ENCODE measurements at places on chromosomes 16 and 17. TPM values are rescaled to one million over a fixed set of nuclear protein-coding genes. Genes with fewer than 3 reads are reported as not detected.
A peak's percentile ranks its signal among the peaks of the same experiment; 100 is the strongest.

Gene PHAF1
- 16.8 TPM for total RNA-seq

DNA sequence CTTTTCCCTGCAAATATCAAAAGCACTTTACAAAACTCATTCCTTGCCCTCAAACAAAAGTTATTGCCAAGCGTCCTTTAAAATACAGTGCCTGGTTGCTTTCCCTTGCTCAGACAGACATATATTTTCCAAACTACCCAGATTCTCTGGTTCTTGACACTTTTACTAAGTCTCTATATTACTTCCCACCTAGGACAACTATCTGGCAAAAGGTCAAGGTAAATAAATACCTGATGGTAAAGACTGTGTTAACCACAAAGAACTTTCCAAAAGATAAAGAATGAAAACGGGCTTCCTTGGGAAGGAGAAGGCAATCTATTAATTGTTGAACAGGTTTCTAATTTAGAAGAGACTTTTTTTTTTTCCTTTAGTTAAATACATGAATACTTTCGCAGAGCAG is 1.9 kb downstream of the HS3ST3A1 start:
- no peaks in the 10 kb centered on the region for H3K36me3 ChIP-seq
- peak overlapping the region; percentile 52 for H3K4me3 ChIP-seq
- DNase-seq, result no peak
- peak overlapping the region; percentile 28 for H3K27ac ChIP-seq
- H3K27me3 ChIP-seq, result peaks cover 84% of the 10 kb centered on the region
- no peaks in the 10 kb centered on the region for H3K4me1 ChIP-seq

GRCh38 chr16:24525970-24526559 is 13.3 kb upstream of the RBBP6 start:
- no peaks in the 10 kb centered on the region for H3K36me3 ChIP-seq
- no peak for DNase-seq
- H3K27ac ChIP-seq, result no peak overlapping the region
- H3K27me3 ChIP-seq, result no peaks in the 10 kb centered on the region

Gene XYLT2
- 27.3 TPM for total RNA-seq

DNA sequence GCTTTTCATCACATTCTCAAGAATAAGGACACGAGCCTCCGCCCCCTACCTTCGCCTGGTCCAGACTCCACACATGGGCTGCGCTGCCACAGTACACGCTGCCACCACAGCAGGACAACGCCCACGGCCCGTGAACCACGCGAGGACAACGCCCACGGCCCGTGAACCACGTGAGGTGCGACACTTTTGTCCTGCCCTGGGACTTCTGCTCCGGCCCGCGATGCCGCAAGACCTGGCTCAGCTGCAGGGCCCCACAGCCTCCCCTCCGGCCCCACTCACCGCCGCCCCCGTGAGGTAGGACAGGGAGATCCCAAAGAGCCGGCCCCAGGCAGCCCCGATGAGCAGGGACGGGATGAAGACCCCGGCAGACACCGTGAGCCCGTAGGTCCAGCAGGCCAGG is 5.9 kb upstream of the CCDC154 start:
- H3K4me3 ChIP-seq, result no peak overlapping the region
- H3K27me3 ChIP-seq, result no peaks in the 10 kb centered on the region
- H3K36me3 ChIP-seq, result peaks cover 31% of the 10 kb centered on the region
- no peak overlapping the region for H3K27ac ChIP-seq
- H3K4me1 ChIP-seq, result no peaks in the 10 kb centered on the region

DNA sequence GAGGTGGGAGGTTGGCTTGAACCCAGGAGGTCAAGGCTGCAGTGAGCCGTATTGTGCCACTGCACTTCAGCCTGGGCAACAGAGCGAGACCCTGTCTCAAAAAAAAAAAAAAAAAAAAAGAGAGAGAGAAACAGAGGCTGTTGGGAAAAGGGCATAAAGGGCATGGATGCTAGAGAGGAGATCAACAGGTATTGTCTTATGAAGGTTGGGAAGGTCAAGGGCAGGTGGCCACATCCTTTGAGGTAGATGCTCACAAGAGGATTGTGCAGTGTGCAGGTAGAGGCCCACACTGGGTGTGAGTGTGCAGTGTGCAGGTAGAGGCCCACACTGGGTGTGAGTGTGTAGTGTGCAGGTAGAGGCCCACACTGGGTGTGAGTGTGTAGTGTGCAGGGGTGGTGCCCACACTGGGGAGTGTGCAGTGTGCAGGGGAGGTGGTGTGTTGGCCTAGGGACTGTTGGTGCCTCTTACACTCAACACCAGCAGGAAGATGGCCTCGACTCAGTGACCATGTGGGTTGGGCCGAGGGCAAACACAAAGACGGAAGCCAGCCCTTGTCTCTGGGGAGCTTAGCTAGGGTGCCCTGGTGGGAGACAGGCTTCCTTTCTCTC is 404.9 kb upstream of the TNRC6C start:
- H3K27me3 ChIP-seq, result peaks cover 15% of the 10 kb centered on the region
- H3K4me1 ChIP-seq, result peaks cover 6% of the 10 kb centered on the region
- H3K36me3 ChIP-seq, result no peaks in the 10 kb centered on the region
- no peak overlapping the region for H3K27ac ChIP-seq

Gene TMEM170A
- 68.4 TPM for total RNA-seq

DNA sequence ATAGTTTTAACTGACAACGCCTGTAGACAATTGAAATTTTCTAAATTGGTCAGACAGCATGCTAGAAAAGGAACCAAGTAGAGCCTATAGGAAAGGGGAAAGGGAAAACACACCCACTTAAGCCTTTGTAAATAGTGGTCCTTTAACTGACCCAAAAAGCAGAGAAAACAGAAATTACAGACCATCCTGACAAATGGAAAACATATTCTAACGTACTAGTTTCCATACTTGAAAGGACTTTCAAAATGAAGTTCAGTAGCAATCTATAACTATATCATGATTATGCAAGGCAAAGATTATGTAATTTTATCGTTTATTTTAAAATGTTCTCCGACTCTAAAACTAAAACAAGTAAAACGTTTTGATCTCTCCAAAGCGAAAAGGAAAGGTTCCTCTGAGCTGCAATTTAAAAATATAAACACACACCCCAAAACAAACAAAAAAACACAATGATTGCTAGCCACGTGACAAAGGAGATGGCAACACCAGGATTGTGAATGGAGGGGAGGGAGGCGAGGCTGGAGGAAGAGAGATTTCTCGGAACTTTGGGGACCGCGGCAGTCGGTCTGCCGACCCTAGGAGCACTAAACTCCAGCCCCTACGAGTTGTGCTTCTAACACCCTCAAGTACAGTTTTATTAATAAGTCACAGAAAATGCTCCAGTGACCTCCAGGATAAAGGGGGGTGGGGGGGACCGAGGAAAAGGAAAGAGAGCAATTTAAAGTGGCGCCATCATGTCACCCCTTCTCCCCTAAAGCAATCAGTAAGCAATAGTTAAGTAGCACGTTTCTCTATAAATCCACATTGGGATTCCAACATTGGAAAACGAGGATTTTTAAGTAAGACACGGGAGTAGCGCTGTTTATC is 1.7 kb downstream of the KANSL1 start:
- H3K27me3 ChIP-seq, result no peaks in the 10 kb centered on the region
- DNase-seq, result peak; percentile 38
- peaks cover 54% of the 10 kb centered on the region for H3K4me1 ChIP-seq
- no peaks in the 10 kb centered on the region for H3K36me3 ChIP-seq
- H3K27ac ChIP-seq, result peak overlapping the region; percentile 100
- H3K4me3 ChIP-seq, result peak overlapping the region; percentile 100

Gene CCDC137
- 13.4 TPM for total RNA-seq

Gene SLC12A3
- not detected for total RNA-seq

Gene SGCA
- 6.2 TPM for total RNA-seq

- peaks cover 15% of the 10 kb centered on the region for H3K4me1 ChIP-seq
- peak overlapping the region; percentile 79 for H3K27ac ChIP-seq
- no peak overlapping the region for H3K4me3 ChIP-seq
- peak; percentile 62 for DNase-seq
These were observed 36.0 kb upstream of the FBXO47 start for GRCh38 chr17:39002991-39003715.

DNA sequence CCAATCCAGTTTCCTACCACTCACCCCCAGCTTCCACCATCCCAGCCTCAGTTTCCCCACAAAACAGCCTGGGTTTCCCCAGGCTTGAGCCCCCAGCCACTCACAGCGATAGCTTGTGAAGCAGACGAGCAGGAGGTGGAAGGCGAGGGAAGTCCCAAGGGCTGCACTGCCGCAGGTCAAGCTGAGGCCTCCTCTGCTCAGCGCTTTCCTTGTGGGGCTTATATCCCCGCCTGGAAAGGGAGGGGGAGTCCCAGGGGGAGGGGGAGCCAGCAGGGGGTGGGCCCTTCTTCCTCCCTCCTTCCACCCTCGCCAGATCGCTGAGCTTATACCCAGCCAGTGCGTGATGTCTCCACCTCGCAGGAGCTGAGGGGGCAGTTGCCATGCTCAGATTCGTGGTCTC is at the start of gene PYY:
Gene PYY, minus strand, starts transcription at position 195 of the 400 bp plus-strand sequence. CDS start 457 bp downstream, outside the sequence.
- no peak for DNase-seq
- no peaks in the 10 kb centered on the region for H3K36me3 ChIP-seq
- H3K4me1 ChIP-seq, result peaks cover 5% of the 10 kb centered on the region
- H3K4me3 ChIP-seq, result no peak within 1 kb of the TSS

Gene ICAM2
- total RNA-seq, result not detected

GRCh38 chr16:974611-975261 is 4.0 kb upstream of the LMF1 start:
- H3K27me3 ChIP-seq, result peaks cover 26% of the 10 kb centered on the region
- H3K36me3 ChIP-seq, result no peaks in the 10 kb centered on the region
- H3K4me3 ChIP-seq, result no peak overlapping the region

GRCh38 chr16:81528256-81528655 is 83.6 kb downstream of the CMIP start:
- no peaks in the 10 kb centered on the region for H3K27me3 ChIP-seq
- no peaks in the 10 kb centered on the region for H3K36me3 ChIP-seq
- no peak overlapping the region for H3K4me3 ChIP-seq
- DNase-seq, result no peak
- H3K4me1 ChIP-seq, result peaks cover 19% of the 10 kb centered on the region
- no peak overlapping the region for H3K27ac ChIP-seq

GRCh38 chr17:15232517-15232915 is 32.6 kb downstream of the PMP22 start:
- H3K27me3 ChIP-seq, result no peaks in the 10 kb centered on the region
- peaks cover 7% of the 10 kb centered on the region for H3K4me1 ChIP-seq
- H3K36me3 ChIP-seq, result no peaks in the 10 kb centered on the region
- DNase-seq, result no peak
- H3K4me3 ChIP-seq, result no peak overlapping the region
